ENCODE measurements at places on chromosomes 7 and 10.

DNA sequence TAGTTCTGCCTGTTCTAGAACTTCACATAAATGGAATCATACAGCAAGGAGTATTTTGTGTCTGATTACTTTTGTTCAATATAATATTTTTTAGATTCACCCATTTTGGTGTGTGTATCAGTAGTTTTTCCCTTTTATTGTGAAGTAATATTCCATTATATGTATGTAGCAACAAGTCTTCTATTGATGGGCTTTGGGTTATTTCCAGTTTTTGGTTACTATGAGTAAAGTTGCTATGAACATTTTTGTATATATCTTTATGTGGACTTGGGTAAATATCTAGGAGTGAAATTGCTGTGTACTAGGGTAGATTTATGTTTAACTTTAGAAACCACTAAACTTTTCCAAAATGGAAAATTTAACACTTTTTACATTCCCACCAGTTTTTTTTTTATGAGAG lies 35.7 kb downstream of the ADK start:
- DNase-seq: no peak

DNA sequence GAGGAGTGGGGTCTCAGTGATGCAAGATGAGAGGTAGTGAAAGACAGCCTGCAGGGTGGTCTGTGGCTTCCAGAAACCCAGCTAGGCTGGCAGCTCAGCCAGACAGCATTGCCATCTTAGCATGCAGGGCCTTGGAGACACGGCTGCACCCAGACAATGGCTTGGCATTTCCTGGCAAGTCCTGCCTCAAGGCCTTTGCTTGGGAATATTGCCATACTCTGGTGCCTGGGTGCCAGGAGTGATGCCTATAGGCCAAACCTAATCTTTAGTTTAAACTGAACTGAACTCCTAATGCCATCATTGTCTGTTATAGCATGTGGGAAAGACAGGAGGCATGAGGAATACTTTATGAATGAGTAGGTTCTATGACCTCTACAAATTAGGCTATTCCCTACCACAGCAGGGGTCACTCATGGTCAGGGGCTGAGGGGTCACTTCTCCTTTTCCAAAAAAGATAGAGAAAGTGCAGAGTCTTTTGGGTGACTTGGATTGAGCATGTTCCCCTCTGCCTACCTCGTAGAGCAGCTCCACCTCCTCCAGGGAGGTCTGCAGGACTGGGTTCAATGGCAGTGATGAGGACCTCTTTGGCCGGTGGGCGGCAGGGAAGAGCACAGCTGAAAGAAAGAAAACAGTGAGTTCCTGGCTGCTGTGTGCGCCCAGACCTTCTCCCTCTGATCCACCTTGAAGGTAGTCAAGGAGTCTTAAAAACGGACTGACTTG lies 8.8 kb upstream of the SLC13A4 start:
- no peak for DNase-seq

GRCh38 chr7:54843841-54844355 lies 84.9 kb upstream of the SEC61G start:
- no peak for DNase-seq

DNA sequence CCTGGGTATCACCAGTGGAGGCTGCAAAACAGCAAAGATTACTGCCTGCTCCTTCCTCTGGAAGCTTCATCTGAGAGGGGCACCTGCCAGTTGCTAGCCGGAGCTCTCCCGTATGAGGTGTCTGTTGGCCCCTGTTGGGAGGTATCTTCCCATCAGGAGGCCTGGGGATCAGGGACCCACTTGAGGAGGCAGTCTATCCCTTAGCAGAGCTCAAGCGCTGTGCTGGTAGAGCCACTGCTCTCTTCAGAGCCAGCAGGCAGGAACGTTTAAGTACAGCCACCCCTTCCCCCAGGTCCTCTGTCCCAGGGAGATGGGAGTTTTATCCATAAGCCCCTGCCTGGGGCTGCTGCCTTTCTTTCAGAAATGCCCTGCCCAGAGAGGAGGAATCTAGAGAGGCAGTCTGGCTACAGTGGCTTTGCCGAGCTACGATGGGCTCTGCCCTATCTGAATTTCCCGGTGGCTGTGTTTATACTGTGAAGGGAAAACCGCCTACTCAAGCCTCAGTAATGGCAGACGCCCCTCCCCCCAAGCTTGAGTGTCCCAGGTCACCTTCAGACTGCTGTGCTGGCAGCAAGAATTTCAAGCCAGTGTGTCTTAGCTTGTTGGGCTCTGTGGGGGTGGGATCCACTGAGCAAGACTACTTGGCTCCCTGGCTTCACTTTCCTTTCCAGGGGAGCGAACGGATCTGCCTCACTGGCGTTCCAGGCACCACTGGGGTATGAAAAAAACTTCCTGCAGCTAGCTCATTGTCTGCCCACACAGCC lies 19.6 kb downstream of the SEMA3E start:
- no peak for DNase-seq

- peak; percentile 65 for DNase-seq
Observed at GRCh38 chr10:42836771-42837468, 54.3 kb downstream of the BMS1 start.

GRCh38 chr7:2281541-2281940 lies 32.7 kb downstream of the SNX8 start:
- peak; percentile 20 for DNase-seq

DNA sequence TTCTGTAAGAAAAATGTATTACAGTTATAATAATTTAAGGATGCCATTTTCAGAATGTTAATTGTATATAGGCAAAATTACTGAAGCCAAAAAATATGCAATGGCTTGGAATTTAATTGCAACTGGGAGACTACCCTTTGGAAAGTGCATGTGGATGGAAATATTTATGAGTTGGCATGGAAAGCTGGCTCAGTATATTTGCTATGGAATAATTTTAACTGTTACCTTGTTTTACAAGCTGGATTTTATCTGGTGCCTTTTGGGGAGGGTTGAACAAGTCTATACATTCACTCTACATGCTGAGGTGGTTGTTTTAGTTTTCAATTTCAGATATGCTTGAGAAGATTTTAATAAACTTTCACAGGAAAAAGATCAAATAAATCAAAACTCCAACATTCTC lies 80.9 kb upstream of the ABCB5 start:
- DNase-seq: no peak

DNA sequence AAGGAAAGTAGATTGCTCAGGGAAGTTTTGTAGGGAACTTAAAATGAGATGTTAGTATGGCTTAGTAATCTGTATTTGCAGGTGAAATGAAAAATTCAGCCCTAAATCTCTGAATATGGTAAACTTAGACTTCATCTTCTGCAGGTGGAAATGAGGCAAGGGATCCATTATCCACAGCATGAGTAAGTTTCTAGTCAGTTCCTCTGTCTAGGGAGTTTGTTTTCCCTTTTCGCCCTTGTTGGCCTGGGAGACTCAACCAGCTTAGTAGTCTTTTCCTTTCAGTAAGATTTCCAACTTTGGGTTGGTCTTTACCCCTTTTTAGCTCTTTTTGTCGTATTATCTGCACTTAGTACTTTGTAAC lies 65.6 kb downstream of the ZEB1 start:
- no peak for DNase-seq

DNA sequence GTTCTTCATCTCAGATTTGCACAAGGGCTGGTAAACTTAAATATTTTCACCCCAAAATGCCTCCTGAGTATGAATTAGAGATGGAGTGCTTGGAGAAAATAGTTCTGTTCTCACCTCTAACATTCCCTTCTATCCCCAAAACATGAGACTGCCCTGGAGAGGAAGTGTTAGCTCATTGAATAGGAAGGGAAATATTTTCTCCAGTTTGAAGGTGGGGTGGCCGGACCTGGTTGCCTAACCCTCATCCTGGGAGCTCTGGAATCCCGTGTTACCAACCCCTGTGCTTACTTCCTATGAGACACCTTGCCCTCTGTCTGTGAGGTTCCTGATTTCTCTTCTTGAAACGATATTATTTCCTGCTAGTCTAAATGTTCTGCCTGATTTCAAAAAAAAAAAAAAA lies 779 bp downstream of the IFIT2 start:
- DNase-seq: no peak

- no peak for DNase-seq
Observed at GRCh38 chr10:120997756-120998155, 146.6 kb downstream of the WDR11 start.

DNA sequence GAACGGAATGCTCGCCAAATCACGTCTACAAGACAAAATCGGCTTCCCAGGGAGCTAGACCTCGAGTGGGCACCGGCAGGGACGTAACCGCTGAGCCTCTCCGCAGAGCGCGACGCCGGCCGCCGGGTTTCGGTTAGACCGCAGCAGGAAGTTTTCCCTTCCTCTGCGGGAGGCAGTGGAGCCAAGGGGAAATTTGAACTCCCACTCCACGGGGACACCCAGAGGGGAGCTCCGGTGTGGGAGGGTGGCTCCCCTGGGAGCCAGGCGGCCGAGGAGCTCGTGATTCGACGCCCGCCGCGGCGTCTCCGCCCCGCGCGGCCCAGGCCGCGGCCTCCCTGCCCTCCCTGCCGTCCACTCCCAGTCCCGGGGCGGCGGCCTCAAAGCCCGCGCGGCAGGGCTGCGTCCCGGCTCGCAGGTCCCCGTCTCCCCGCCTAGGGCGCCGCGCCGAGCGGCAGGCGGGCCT lies 426 bp downstream of the SYPL1 start:
- DNase-seq: peak; percentile 84

GRCh38 chr10:14285941-14286560 lies 44.7 kb downstream of the FRMD4A start:
- no peak for DNase-seq

GRCh38 chr7:39069031-39069430 lies 91.3 kb downstream of the POU6F2 start:
- DNase-seq: peak; percentile 15

DNA sequence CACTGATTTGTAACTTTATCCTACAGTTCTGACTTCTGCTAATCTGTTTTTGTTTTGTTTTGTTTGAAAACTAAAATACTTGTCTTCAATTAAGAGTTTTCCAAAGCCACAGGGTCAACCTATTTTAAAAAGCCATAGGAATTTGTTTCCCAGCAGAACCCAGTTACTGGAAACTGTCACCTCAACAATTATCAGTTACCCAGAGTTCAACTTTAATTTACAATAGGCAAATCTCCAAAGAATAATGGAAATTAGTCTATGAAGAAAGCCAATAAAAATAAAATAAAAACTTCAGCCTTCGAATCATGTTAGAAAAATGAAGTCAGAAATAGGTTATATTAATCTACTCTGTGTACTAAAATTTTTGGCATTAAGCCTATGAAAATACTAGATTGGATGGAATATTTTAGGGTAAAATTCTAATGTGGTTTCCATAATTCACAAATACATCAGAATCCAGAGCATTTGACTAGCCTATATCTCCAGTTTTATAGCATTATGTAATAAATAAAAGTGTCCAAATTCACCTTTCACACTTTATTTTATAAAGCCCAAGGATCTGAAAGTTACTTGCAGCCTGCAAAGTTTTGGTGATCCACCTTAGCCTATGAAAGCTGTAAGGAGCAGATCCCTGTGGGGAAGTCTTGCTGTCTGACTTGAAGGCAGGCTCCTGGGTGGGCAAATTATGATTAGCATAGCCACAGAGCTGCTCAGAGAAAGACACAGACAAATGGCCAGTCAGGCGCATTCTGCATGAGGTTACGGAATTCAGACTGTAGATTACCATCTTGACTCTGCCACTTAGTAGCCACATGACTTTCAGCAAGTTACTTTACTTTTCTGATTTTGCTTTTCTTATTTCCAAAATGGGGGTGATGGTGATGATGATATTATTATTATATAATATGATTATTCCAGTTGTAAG lies 250.0 kb upstream of the HGF start:
- DNase-seq: no peak

- DNase-seq: no peak
Observed at GRCh38 chr10:83995738-83996331, 143.5 kb upstream of the GHITM start.

Measured in H7 (cell line).